ENCODE measurements at places on chromosomes 1 and 21.

GRCh38 chr1:112614460-112615065 lies 4.4 kb downstream of the ST7L start:
- no peak for DNase-seq

- no peak for DNase-seq
Observed at GRCh38 chr1:18940303-18941020, 16.0 kb downstream of the IFFO2 start.

DNA sequence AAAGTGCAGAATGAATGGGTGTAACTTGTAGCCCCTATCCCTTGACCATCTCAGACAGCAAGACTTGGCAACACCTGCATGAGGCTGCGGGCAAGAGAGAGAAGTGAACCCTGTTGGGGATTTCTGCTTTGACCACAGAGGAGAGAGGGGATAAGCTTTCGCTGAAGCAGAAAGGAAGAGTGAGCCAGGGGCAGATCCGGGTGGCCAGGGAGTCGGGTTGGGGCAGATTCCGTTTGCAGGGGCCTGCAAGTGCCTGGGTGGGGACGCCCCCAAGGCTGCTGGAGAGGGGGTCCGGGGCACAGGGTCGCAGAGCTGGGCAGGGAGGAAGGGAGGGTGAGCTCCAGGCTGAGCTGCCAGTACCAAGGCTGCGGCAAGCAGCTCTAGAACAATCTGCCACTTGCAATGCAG lies 25.3 kb upstream of the PIK3CD start:
- DNase-seq: no peak

DNA sequence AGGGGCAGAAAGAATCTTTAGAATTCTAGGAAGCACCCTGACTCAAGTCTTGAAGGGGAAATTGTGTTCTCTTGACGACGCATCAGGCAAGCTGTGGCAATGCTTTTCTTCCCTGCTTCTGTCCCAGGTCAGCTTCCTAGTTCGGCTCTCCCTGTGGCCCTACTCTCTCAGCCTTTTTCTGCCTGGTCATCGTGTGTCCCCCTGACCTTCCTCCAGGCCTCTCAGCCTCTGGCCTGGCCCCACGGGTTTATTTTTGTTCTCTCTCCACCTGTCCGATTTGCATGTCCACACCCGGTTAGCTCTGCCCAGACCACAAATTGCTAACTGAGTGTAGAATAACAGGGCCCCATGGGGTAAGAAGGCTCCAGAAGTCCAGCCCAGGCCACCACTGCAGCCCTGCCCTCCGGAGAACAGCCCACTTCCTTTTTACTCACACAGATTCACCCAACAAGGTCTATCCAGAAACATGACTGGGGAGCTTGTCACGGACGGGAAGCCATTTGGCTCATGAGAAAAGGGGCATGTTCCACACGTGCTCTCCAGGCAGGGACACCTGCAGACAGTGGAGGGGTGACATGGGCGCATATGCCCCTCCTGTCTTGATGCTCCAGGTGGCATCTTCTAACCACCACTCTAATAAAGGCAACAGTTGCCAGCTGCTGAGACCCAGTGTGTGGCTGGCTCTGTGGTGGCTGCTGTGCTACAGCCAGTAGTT lies 9.8 kb downstream of the KCNN3 start:
- DNase-seq: no peak

- no peak for DNase-seq
Observed at GRCh38 chr1:183607322-183607980, 17.2 kb upstream of the NCF2 start.

DNA sequence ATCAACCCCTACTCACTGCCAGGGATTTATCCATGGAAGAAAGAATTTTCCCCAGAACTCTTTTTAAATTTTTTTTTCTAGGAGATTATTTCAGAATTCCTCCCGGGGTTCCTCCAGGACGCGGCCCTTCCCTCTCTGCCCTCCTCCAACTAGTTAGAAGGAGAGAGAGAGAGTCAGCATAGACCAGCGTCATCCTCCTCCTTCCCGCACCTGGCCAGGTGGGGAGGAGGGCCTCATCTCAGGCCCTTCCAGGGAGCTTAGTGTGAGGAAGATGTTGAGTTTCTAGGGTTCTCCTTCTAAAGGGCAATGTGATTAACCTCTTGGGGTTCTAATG lies 63.6 kb downstream of the CDK18 start:
- DNase-seq: no peak

DNA sequence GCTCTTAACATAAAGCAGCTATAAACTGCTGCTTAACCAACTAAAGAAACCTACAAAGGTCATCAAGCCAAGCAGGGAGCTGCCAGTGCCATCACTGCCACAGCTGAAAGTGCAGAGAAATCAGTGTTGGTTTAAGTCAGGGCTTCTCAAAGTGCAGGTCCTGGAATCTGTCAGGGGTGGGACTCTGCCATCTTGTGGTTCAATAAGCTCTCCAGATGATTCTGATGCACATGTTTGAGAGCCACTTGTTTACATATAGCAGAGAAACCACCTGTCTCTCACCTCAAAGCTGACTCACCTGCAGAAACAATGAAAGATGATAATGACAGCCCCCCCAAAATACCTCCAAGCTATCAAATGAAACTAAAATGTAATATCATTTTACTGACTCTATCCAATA lies 49.3 kb downstream of the SH3GLB1 start:
- DNase-seq: no peak

DNA sequence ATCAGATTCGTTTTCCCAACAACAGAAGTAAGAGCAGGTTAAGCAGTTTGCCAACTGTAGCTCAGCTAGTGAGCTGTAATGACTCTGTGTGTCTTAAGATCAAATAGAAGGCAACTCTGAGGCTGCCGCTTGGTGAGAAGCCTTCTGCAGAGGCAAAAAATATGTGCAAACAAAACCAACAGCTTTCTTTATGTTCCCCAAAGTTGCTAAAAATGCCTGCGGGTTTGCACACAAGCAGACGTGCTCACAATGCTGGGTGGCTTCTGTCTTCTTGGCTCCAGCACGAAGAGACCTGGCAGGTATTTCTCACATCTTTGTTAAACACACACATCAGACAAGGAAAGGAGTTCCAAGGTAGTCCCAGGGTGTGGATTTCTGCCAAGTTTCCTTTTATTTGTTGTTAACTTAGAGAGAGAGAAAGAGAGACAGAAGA lies 158.9 kb upstream of the JUN start:
- no peak for DNase-seq

- DNase-seq: no peak
Observed at GRCh38 chr1:90926971-90927370, 94.9 kb downstream of the ZNF644 start.

GRCh38 chr21:31670070-31670469 lies 10.6 kb downstream of the SOD1 start:
- DNase-seq: no peak

DNA sequence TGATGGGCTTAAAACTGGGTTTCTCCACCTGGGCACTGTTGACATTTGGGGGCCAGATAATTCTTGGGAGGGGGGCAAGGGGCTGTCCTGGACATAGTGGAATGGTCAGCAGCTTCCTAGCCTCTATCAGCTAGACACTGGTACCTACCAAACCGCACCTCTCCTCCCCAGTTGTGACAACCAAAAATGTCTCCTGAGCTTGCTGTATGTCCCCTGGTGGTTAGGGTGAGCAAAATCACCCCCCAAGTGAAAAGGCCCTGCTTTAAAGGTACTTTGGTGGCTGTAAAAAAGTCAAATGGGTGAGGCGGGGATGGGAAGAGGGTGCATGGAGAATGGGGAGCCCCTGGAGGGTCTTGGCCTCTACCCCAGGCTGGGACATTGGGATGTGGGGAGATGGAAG lies 182.0 kb downstream of the IGSF21 start:
- DNase-seq: no peak

DNA sequence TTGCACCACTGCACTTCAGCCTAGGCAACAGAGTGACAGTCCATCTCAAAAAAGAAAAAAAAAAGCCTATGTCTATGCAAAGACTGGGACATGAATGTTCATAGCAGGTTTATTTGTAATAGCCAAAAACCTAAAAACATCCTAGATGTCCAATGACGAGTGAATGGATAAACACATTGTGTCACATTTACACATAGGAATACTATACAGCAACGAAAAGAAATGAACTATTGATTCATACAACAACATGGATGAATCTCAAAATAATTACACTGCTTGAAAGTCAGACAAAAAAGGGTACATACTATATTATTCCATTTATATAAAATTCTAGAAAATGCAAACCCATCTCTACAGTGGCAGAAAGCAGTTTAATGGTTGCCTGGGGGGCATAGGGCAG lies 7.9 kb downstream of the STYXL2 start:
- DNase-seq: no peak

GRCh38 chr1:6025269-6026094 lies 20.2 kb upstream of the KCNAB2 start:
- no peak for DNase-seq

GRCh38 chr1:108691128-108691941 lies 775 bp upstream of the PRPF38B start:
- DNase-seq: no peak

DNA sequence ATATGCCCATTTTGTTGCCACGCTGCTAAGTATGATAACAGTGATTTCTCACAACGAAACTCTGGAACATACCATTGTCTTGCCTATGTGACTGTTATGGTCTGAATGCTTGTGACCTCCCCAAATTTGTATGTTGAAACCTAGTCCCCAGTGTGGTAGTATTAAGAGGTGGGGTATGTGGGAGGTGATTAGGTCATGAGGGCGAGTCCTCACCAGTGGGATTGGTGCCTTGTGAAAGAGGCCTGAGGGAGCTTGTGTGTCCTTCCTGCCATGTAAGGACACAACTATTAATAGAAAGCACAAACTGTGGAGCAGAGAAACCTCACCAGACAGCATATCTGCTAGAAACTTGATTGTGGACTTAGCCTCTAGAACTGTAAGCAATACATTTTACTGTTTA lies 84.6 kb downstream of the SELENOF start:
- no peak for DNase-seq

GRCh38 chr1:30377230-30378002 lies 346.0 kb downstream of the MATN1 start:
- no peak for DNase-seq

- DNase-seq: no peak
Observed at GRCh38 chr1:208248991-208249696, 5.0 kb upstream of the PLXNA2 start.

DNA sequence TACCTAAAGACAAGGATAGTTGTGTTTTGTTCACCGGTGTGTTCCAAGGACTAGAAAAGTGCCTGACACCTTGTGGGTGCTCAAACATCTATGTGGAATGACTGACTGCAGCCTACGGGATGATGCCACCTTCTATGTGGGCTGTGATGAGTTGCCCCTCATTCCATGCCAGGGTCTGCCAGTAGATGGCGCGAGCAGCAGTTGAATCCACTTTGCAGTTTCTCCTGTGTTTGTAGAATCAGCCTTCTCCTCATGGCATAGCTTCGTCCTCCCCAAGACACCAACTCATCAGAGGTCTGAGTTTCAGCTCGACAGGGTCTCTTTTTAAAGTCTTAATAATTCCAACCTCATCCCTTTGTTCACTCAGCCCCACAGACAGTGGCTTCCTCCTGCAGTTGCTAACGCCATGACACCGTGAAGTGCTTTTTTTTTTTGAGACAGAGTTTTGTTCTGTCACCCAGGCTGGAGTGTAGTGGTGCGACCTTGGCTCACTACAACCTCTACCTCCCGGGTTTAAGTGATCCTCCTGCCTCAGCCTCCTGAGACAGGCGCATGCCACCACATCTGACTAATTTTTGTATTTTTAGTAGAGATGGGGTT lies 133.7 kb downstream of the CAPN8 start:
- DNase-seq: no peak

GRCh38 chr1:196466166-196466565 lies 142.1 kb downstream of the KCNT2 start:
- no peak for DNase-seq

DNA sequence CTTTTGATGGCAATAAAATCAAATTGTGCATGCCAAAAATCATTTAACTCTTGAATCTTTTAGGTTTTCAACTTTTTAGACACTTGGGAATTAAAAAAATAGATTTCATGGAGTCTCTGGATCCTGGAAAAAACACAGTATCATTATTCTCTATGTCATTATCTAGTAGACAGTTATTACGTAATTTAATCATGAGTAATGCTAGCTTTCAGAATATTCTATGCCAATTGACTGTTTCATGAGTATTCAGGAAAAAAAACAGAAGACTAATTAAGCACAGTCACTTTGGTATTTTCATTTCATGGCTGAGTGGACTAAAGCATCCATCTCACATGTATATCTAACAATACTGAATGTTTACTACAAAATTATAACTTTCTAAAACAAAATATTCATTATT lies 44.0 kb downstream of the ODF2L start:
- no peak for DNase-seq

DNA sequence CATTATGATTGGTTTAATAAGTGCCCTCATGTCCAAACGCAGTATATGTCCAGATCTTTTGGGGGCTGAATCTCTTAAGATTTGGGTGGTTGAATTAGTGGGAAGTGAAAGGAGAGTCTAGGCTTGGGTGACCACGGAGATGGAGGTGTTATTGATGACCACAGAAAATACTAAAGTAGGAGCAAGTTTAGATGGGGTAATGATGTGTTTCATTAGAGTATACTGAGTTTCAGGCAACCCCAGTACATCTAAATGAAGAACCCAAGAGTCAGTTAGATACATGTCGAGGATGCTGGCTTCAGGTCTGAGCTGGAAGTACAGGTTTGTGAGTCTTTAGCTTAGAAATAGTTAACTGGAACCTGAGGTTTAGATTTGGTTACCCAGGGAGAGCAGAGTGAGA lies 6.5 kb upstream of the ZZZ3 start:
- DNase-seq: no peak

DNA sequence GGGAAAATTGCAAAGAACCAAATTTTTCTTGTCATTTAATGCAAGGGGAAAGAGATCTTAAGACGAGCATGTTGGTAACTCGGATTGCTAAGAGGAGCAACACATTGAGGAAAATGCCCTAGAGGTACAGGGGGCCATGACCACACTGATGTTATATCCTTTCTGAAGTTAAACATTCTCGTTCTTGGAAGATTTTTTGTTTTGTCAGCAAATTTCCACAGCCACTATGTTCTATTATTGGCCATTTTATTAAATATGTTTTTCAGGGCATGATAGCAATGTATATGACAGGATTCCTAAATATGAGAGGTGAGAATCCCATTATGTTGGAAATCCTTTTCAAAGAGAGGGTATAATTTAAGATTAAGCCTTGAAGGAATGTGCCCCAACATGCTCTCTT lies 627.2 kb upstream of the PKN2 start:
- DNase-seq: no peak

- no peak for DNase-seq
Observed at GRCh38 chr1:215970406-215970805, 403.3 kb downstream of the KCTD3 start.

All from activated naive CD4-positive, alpha-beta T cell (primary cell).